ENCODE measurements at places on chromosomes 5 and 9.

DNA sequence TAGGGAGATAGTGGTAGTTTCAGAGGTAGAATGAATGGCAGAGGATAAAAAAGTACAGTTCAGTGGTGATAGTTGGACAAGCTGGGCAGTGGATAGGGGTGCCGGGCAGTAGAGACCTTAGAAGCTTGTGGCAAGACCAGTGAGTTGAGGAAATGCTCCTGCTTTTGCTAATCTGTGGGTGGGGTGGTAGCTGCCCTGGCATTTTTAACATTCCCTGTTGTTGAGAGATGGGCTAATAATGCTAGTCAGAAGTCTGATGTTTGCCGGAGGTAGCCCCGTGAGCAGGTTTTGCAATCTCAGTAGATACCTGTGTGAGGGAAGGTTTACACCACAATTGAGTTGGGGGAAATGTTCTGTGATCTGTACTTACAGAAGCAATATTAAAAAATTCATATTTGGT is 91.1 kb downstream of the TRIO start:
- DNase-seq: no peak

DNA sequence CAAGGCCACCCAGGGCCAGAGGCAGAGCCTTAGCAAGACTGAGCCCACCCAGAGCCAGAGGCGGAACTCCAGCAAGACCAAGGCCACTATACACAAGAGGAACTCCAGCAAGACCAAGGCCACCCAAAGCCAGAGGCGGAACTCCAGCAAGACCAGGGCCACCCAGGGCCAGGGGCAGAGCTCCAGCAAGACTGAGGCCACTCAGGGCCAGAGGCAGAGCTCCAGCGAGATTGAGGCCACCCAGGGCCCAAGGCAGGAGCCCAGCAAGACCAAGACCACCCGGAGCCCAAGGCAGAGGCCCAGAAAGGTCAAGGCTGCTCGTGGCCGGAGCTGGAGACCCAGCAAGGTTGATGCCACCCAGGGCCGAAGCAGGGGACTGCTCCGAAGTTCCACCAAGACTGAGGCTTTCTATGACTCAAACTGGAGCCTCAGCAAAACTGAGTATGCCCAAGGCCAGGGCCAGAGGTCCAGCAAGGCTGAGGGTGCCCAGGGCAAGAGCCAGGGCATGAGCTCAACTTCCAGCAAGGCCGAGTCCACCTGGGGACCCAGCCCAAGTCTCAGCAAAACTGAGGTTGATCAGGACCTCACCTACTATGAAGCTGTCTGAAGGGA is 4.2 kb downstream of the TOR2A start:
- no peak for DNase-seq

DNA sequence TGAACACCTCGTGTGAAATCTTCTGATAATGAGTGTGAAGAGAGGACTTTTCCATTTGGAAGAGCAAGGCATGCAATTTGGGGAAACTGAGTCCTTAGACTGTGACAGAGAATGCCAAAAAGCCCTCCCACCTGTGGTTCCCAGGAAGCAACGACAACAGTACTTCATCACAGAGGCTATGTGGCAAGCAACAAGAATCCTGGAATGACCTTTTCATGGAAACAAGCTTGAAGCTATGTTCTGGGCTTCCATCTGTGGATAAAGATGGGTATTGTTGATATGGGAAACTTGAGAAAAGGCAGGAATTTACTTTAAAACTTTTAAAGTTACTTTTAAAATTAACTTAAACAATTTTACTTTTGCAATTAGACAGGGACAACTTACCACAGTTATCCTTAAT is 131.2 kb upstream of the ANKH start:
- DNase-seq: peak; percentile 15

DNA sequence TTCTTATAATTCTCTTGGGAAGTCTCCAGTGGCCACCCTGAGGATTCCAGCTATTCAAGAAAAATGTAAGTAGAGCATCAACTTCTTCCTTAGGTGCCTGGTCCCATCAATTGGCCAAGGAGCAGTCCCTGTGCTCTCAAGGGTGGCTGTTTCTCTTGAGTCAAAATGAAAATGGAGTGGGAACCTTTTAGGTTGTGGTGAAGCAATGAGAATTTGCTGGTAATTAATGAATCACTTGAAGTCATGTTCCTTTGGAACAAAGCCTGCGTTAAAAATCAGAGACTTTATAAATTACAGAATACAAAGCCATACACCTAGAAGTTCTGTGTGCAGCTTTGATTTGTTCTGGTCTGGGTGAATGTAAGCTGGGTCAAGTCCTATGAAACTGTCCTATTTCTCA is 48.9 kb downstream of the IL31RA start:
- peak; percentile 5 for DNase-seq

All from cerebellar cortex (tissue), 1 donor.